Skeletal muscle tissue (tissue), 5 donors: ENCODE measurements at places on chromosomes 12 and 14. TPM values are rescaled to one million over a fixed set of nuclear protein-coding genes. Genes with fewer than 3 reads are reported as not detected.

SDSL gene
- total RNA-seq = 0.52 TPM

SPPL3 gene
- 10.4 TPM for total RNA-seq

FOXG1 gene
- total RNA-seq = not detected

FOXA1 gene
- total RNA-seq = not detected

GPR137C gene
- 1.6 TPM for total RNA-seq
